ENCODE measurements at places on chromosomes 16 and 17. TPM values are rescaled to one million over a fixed set of nuclear protein-coding genes. Genes with fewer than 3 reads are reported as not detected.

DNA sequence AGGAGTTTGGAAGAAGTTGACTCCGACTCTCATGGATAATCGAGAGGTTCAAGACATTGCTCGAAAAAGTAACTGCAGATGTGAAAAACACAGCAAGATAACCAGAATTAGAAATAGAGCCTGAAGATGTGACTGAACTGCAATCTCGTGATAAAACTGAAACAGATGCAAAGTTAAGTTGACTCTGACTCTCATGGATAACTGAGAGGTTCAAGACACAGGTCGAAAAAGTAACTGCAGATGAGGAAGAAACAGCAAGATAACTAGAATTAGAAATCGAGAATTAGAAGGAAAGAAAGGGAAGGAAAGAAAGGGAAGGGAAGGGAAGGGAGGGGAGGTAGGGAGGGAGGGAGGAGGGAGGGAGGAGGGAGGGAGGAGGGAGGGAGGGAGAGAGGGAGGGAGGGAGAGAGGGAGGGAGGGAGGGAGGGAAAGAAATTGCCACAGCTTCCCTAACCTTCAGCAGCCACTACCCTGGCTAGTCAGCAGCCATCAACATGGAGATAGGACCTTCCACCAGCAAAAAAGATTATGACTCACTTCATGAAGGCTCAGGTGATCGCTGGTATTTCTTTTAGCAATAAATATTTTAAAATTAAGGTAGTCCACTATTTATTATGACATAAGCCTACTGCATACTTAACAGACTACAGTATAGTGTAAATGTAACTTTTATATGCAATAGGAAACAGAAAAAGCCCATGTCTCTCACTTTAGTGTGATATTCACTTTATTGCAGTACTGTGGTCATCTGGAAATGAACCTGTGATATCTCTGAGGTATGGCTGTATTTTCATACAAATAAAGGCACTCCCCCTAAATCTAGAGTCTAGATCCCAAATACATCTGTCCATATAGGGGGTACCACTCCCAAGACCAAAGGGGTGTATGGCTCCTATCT is 68.3 kb downstream of the KANSL1 start:
- H3K27ac ChIP-seq = no peak overlapping the region
- no peak for DNase-seq
- no peak overlapping the region for H3K4me3 ChIP-seq
- H3K36me3 ChIP-seq = peaks cover 55% of the 10 kb centered on the region
- H3K27me3 ChIP-seq = no peaks in the 10 kb centered on the region

DNA sequence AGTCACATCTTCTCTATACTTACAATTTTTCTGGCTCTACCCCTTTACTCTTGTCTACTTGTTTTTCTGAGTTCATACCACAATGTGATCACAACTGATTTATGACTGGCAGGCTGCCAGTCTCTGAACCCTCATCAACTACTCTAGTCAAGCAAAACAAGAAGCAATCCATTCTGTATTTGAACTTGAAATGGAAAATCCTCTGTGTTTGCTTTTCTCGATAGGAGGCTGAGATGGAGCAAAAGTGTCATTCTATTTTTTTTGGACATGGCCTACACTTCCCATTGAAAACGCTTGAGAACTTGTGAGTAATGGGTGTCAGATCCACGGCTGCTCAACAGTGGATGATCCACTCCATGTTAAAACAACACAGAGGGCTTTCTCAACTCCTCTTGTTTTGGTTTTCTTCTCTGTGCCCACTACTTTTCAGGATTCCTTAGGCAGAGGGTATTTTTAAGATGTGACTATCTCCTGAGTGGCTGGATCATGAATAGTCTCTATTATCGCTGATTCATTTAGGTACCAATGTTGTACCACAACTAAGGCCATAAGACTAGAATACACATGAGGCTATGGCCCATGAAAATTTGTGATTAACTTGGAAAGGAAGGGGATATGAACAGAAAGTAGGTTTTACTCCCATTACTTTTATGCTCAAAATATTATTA is 11.7 kb downstream of the TMEM100 start:
- DNase-seq = no peak
- H3K27ac ChIP-seq = no peak overlapping the region
- no peaks in the 10 kb centered on the region for H3K4me1 ChIP-seq
- H3K36me3 ChIP-seq = no peaks in the 10 kb centered on the region
- H3K4me3 ChIP-seq = no peak overlapping the region

- H3K4me1 ChIP-seq = peaks cover 53% of the 10 kb centered on the region
- H3K27me3 ChIP-seq = no peaks in the 10 kb centered on the region
- peak overlapping the region; percentile 98 for H3K27ac ChIP-seq
- DNase-seq = no peak
These were observed 8.1 kb downstream of the NFE2L1 start for GRCh38 chr17:48056246-48056745.

- no peaks in the 10 kb centered on the region for H3K27me3 ChIP-seq
- H3K27ac ChIP-seq = no peak overlapping the region
- H3K4me3 ChIP-seq = no peak overlapping the region
- DNase-seq = no peak
These were observed 77.5 kb downstream of the MRTFB start for GRCh38 chr16:14148569-14148968.

- H3K27ac ChIP-seq = peak overlapping the region; percentile 66
- H3K4me3 ChIP-seq = peak overlapping the region; percentile 59
- H3K4me1 ChIP-seq = peaks cover 22% of the 10 kb centered on the region
These were observed 773 bp downstream of the SYNGR3 start for GRCh38 chr16:1990351-1991134.

DNA sequence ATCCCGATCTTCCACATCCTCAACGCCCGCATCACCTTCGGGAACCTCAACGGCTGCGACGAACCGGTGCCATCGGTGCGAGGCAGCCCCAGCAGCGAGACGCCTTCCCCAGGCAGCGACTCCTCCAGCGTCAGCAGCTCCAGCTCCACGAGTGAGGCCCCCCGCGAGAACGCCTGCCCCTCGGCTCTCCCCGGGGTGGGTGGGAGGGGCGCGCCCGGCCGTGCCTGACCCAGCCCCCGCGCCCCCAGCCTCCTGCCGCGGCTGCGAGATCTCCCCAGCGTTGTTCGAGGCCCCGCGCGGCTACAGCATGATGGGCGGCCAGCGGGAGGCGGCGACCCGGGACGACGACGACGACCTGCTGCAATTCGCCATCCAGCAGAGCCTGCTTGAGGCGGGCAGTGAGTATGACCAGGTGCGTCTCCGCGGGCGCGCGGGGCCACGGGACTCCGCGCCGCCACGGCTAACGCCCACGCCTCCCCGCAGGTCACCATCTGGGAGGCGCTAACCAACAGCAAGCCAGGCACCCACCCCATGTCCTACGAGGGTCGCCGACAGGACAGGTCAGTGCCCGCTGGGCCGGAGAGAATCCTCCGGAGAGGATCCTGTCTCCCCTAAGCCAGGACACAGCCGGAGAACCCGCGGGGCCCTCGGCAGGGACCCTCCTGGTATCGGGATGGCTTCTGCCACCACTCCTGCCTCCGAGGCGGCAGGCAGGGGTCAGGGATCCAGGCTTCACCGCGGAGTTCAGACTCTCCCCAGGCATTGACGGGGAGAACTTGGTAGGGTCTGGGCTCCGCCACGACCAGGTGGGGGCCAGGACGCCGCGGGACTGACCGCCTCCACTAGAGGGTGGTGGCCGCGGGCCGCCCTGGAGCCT is 10.1 kb downstream of the CORO6 start:
- H3K4me1 ChIP-seq = peaks cover 29% of the 10 kb centered on the region
- H3K36me3 ChIP-seq = peaks cover 2% of the 10 kb centered on the region
- H3K27ac ChIP-seq = no peak overlapping the region
- H3K27me3 ChIP-seq = no peaks in the 10 kb centered on the region
- DNase-seq = no peak

- H3K4me3 ChIP-seq = no peak overlapping the region
- DNase-seq = no peak
- peaks cover 17% of the 10 kb centered on the region for H3K27me3 ChIP-seq
- H3K36me3 ChIP-seq = no peaks in the 10 kb centered on the region
These were observed 79.8 kb upstream of the TMEM132E start for GRCh38 chr17:34499576-34499975.

The JMJD6 gene
- total RNA-seq = 55.8 TPM

DNA sequence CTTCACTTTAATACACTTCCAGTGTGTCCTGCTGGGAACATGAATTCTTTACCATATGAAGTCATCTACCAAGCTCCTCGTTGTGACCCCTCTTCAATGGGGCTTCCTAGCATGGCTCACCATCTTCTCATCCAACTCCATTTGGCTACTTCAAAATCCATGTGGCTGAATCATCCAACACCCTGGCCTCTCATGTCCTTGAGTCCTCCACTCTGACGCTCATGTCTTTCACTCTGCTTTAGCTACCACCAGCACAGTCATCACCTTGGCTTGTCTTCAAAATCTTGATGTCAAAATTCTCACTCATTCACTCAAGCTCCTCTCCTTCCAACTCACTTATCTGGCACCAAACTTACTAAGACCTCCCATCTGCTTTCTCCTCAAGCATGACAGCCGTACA is 35.8 kb downstream of the AMFR start:
- peaks cover 44% of the 10 kb centered on the region for H3K36me3 ChIP-seq
- no peak overlapping the region for H3K4me3 ChIP-seq
- DNase-seq = no peak

- no peaks in the 10 kb centered on the region for H3K36me3 ChIP-seq
- H3K4me1 ChIP-seq = no peaks in the 10 kb centered on the region
- DNase-seq = no peak
- H3K27ac ChIP-seq = no peak overlapping the region
- H3K27me3 ChIP-seq = peaks cover 26% of the 10 kb centered on the region
- H3K4me3 ChIP-seq = no peak overlapping the region
These were observed 89.8 kb downstream of the GSG1L start for GRCh38 chr16:27973678-27974077.

Measured in activated naive CD8-positive, alpha-beta T cell treated with anti-CD3 and anti-CD28 coated beads for 36 hours (primary cell).